Globus pallidus (tissue), 1 donor: ENCODE measurements at places on chromosomes 5 and 9.
A peak's percentile ranks its signal among the peaks of the same experiment; 100 is the strongest.

- DNase-seq: no peak
Observed at GRCh38 chr5:170747357-170747756, 36.2 kb upstream of the GABRP start.

GRCh38 chr5:132484391-132484725 lies 6.2 kb downstream of the IRF1 start:
- DNase-seq: no peak

GRCh38 chr9:108077556-108077955 lies 588.0 kb upstream of the KLF4 start:
- DNase-seq: no peak

- DNase-seq: no peak
Observed at GRCh38 chr5:123098767-123099513, 9.9 kb downstream of the PRDM6 start.

- no peak for DNase-seq
Observed at GRCh38 chr5:150291388-150292385, 2.1 kb upstream of the CAMK2A start.

GRCh38 chr9:96460470-96460869 lies 10.5 kb downstream of the HABP4 start:
- DNase-seq: no peak

- DNase-seq: no peak
Observed at GRCh38 chr5:115626445-115626823, 598 bp upstream of the TMED7 start.

GRCh38 chr5:77426670-77427069 lies 65.4 kb downstream of the WDR41 start:
- no peak for DNase-seq

GRCh38 chr5:14025569-14026286 lies 81.2 kb upstream of the DNAH5 start:
- DNase-seq: no peak

DNA sequence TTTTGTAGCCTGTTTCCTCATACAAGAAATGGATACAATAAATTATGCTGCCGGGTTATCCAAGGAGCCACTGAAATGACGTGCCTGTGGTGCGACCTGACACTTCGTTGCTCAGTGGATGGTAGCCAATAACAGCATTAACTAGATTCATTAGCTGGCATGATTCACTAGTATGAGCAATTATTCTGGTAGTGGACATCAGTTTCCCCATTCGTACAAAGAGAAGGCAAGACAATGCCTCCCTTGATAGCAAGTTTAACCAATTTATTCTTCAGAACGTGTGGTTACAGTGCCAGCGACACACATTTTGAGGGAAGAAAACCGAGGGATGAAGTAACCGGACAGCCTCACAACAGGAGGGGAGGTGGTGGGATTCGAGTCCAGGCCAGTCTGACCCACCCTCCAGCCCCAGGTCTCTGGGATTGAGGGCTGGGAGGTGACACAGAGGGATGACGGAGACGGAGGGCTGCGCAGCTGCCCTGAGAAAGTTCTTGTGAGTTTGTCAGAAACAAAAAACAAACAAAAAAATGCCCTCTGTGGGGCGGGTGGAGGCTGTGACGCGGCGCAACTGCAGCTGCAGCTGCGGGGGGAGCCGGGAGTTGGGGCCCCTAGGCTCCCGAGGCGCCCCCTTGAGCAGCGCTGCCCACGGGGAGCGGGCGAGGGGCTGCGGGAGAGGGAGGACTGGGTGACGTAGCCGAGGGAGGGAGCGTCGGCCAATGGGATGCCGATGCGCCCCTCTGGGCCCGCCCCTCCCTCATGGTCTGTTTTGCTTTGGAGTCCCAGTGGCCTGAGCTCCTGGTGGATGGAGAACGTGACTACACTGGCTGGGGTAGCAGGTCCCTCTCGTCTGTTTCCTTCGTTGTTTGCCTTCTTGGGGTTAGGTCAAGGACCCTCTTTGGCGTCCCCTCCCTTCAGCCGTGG lies 10.9 kb downstream of the LHX2 start:
- no peak for DNase-seq

- DNase-seq: peak; percentile 38
Observed at GRCh38 chr9:37650873-37651768, at the start of gene FRMPD1. TSS of gene FRMPD1 (plus strand) at chr9:37650954. CDS start at chr9:37692642, 41,688 bp downstream.
